ENCODE measurements at places on chromosomes 11 and 22.
A peak's percentile ranks its signal among the peaks of the same experiment; 100 is the strongest.

GRCh38 chr11:119445379-119445778 lies 22.4 kb upstream of the THY1 start:
- DNase-seq = no peak

GRCh38 chr22:31160328-31160978 lies 471 bp downstream of the RNF185 start:
- DNase-seq = no peak

GRCh38 chr11:61626580-61627380 lies 45.9 kb upstream of the SYT7 start:
- no peak for DNase-seq

GRCh38 chr22:22374579-22374978 lies 130.0 kb downstream of the VPREB1 start:
- no peak for DNase-seq

DNA sequence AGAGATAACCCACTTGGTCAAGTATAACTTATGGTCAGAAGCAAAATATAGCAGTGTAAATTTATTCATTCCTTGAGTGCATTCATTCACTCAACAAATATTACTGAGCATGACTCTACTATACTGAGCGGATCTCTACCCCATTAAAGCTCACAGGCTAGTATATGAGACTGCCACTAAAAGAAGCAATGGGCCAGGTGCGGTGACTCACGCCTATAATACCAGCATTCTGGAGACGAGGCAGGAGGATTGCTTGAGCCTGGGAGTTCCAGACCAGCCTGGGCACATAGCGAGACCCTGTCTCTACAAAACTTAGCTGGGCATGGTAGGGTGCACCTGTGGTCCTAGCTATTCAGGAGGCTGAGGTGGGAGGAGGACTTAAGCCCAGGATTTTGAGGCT lies 197.6 kb upstream of the BLID start:
- no peak for DNase-seq

- DNase-seq = peak; percentile 95
These were observed at the start of gene IGSF9B for GRCh38 chr11:133956650-133957633. TSS of gene IGSF9B (minus strand) at chr11:133956968. CDS start at chr11:133956754, 214 bp downstream.

DNA sequence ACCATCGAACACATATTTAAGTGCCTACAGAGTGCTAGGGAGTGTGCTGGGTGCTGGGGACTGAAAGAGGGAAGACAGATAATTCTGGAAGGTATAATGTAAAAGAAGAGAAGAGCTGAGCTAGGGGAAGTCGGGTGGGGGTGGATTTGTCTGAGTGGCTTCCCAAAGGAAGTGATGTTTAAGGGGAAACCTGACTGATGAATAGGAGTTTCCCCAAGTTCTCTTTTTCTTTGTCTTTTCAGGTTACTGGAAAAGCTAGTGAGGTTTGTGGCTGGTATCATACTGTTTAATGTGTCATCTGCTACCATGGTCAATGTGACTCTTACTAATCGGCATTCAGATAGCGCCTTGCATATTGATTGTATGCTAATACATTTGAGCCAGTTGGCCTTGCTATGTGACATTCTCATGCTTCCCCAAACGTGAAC lies 151.6 kb upstream of the MTMR2 start:
- DNase-seq = no peak

GRCh38 chr11:38014405-38014804 lies 1416.4 kb upstream of the RAG2 start:
- DNase-seq = no peak

DNA sequence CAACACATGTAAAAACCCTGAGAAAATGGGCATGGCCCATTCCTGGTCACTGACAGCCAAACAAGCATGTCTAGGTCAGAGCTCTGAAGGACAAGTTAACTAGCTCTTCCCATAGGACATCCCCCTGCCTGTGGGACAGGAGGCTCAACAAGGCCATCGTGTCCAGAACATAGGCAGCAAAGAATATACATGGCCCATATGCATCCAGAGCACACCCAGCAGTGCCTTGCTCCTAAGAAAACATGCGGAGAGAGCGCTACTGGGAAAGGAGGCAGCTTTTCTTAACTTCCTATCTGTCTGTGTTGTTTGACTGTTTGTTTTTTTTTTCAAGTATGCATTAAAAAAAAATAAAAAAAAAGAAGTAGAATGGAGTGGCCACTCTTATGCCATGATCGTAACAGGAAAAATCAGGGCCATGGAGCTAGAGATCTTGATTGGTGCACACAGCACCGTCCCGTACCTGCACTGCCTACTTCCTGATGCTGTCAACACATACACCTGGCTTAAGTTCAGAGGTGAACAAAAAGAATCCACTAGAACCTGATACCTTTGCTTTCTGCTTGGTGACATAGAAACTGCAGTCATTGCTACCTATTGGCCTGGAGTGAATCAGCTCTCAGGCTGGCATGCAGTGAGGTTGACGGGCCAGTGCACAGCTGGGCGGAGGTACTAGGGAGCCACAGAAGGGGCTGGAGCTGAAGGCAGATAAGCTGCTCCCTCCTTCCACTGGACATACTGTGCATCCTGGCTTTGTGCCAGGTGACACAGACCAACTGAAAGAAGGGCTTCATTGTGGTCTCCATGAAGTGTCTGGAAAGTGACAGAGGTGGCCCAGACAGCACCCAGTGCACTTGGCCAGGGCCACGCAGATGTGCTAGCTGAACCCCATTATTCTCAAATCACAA lies 11.9 kb downstream of the UFD1 start:
- no peak for DNase-seq

- peak; percentile 17 for DNase-seq
These were observed 110.2 kb downstream of the ST3GAL4 start for GRCh38 chr11:126465573-126466188.

GRCh38 chr22:29782061-29782845 lies 15.1 kb downstream of the UQCR10 start:
- DNase-seq = no peak

DNA sequence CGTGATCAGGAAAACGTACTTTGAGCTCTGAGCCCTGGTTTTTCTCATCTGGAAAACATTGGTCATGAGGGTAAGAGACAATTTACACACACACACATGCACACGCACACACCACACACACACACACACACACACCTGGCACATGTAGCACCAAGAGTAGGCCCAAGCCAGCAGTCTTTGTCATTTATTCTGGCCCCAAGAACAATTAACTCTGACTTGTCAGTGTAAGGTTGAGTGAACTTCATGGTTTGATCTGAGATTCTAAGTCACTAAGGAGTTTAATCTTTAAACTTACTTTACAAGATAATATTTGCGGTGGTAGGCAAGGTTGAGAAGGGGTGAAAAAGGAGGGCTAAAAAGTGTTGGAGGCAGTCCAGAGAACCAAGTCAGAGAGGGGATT lies 44.1 kb downstream of the MMP20 start:
- no peak for DNase-seq

DNA sequence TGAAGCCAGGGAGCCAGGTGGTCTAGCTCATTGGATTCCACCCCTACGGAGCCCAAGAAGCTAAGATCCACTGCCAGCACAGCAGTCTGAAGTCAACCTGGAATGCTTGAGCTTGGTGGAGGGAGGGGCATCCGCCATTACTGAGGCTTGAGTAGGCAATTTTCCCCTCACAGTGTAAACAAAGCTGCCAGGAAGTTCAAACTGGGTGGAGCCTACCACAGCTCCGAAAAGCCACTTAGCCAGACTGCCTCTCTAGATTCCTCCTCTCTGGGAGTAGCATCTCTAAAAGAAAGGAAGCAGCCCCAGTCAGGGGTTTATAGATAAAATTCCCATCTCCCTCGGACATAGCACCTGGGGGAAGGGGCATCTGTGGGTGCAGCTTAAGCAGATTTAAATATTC lies 620.3 kb downstream of the NELL1 start:
- DNase-seq = no peak

- DNase-seq = no peak
These were observed 130.1 kb upstream of the DDI1 start for GRCh38 chr11:103906291-103906867.

DNA sequence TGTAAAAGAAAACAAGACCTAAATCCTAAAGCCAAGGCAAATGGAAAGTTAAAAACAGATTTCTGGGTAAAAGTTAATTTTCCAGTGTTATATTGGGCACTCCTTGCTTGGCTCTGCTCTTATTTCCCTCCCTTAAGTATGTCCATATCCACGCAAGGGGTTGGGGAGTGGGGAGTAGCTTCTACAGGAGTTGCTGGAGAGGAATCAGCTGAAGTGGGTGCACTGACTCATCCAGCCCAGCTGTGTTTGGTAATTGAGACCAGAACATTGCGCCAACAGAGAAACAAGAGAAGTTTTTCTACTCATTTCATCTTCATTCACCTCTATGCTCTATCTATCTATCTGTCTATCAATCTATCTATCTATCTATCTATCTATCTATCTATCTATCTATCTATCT lies 298.4 kb upstream of the PDGFD start:
- DNase-seq = no peak

DNA sequence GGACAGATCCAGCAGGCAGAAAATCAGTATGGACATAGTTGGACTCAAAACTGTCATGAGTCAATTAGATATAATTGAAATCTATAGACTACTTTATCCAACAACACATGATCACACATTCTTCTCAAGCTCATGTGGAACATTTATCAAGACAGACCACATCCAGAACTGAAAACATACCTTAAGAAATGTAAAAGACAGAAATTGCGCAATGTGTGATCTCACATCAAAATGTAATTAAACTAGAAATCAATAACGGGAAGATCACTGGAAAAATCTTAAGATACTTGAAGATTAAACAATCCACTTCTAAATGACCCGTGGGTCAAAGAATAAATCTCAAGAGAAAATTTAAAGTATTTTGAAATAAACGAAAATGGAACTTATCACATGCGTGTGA lies 435.3 kb downstream of the OPCML start:
- DNase-seq = no peak

- DNase-seq = no peak
These were observed 40.5 kb downstream of the PRCP start for GRCh38 chr11:82859750-82860149.

GRCh38 chr11:67644472-67645418 lies 5.2 kb upstream of the TBX10 start:
- DNase-seq = no peak

DNA sequence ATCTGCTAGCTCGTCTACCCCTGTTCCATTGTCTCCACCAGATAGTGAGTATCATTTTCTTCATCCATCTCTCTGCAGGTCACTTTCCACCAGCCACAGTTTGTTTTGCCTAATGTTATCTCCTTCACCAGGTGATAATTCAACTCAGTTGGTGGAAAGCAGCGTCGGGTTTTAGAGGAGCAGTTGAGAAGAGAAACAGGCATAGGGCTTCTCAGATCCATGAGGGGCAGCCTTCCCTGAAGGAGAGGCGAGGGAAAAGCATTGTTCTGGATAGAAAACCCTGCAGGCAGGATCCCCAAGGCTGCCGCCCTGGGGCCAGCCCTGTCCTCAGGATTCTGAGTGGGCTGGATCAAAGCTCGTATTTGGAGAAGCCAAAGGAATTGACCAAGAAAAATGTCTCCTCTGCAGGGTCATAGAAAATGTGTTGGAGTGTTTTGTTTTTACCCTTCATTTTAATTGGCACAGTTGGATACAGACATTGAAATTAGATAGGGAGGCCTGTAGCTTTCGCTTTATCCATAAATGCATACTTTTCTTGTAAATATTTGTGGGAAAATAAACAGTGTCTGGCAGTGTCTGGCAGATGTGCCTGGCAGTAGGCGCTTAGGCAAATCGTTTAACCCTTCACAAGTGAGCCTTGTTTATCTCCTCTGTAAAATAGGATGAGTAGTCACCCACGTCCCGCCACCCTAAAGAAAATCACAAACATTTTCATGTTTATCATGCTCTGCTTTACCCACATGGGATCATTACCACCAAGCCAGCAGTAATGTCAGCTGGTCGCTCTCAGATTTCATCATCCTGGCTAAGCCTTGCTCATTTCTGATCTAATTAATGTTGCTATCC lies 73.4 kb upstream of the TTC12 start:
- no peak for DNase-seq

DNA sequence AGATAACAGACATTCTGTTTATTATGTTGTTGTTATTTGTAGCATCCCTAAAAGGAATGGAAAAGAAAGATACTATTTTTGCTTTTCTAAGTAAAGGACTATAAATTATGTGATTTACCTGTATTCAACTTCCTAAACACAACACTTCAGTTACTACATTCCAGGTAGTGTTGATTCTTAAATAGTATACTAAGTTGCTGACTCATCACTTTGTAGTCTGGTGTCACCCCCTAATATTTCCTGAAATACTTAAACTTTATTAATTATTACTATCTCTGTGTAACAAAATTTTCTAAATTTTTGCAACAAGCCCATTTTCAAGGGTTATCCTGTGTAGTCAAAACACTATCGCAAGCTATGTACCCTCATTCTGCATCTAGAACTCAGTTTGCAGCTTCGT lies 7.0 kb downstream of the SYTL2 start:
- no peak for DNase-seq

- no peak for DNase-seq
These were observed 22.5 kb upstream of the RTL6 start for GRCh38 chr22:44520465-44521094.

- DNase-seq = no peak
These were observed 61.1 kb upstream of the BDNF start for GRCh38 chr11:27761356-27761755.

- peak; percentile 21 for DNase-seq
These were observed at the start of gene WNT11 for GRCh38 chr11:76206327-76207081. TSS of gene WNT11 (minus strand) at chr11:76206502. CDS start at chr11:76206407, 95 bp downstream.

DNA sequence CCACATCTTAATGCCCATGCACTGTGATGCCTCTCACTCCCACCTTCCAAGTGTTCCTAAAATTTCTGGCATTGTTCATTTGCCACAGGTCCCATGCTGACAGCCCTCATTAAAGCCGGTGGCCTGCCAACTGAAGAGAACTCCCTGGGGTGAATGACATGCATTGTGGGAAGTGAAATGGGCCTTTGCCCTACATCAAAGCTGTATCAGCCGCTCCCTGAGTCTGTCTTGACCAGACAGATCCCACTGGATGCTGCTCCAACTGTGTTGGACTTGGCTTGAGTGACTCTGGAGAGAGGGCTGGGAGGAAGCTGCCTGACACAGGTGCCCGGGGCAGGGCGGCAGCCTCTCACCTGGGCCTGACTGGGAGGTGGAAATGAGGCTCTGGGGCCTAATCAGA lies 8.8 kb upstream of the SEC14L4 start:
- DNase-seq = no peak

DNA sequence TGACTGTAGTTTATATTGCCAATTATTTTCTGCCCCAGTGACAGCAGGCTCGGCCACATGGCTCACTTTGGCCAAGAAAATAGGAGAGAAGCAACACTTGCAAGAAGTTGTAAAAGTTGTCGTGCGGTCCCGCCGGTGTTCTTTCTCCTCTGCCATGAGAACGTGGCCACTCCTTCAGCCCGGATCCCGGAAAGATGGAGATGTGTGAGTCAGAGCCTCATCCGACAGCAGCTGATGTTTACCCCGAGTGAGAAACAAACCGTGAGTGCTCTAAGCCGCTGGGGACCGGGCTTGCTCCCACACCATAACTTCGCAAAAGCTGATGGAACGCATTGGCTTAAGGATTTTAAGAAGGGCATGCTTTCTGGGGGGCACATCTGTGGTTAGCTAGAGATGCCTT lies 157.0 kb downstream of the CACNA1I start:
- DNase-seq = no peak

- DNase-seq = no peak
These were observed 125.6 kb upstream of the SLC5A12 start for GRCh38 chr11:26847459-26847858.

GRCh38 chr22:24843048-24843447 lies 37.0 kb downstream of the SGSM1 start:
- no peak for DNase-seq

GRCh38 chr11:80973786-80974185 lies 1533.0 kb upstream of the TENM4 start:
- DNase-seq = no peak

GRCh38 chr11:121282886-121283502 lies 9.6 kb upstream of the SC5D start:
- DNase-seq = no peak
